ENCODE measurements at places on chromosomes 16 and 17.

GRCh38 chr17:67055811-67056745 is 11.7 kb downstream of the CACNG1 start:
- DNase-seq, result no peak

GRCh38 chr16:78773706-78774105 is 674.3 kb downstream of the WWOX start:
- DNase-seq, result no peak

DNA sequence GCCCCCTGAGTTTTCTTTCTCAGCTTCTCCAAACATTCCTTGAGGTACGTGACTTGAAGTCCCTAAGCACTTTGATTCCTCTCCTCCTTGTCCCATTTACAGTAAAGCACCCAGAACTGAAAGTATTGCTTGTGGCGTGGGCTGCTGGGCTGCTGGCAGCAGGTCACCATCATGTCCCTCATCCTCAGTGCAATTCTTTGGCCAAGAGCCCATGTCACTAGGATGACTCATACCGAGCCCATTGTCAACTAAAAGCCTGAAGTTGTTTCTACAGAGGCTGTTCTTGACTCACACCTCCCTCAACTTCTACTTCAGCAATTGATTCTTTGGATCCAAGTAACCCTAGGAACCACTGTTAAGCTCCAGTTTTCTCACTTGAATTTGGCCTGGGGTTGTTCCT is 54.3 kb downstream of the KPNA2 start:
- peak; percentile 19 for DNase-seq

- DNase-seq, result no peak
Observed at GRCh38 chr16:63066552-63066951, 1030.3 kb upstream of the CDH8 start.

GRCh38 chr17:78774956-78775571 is 7.0 kb downstream of the CYTH1 start:
- no peak for DNase-seq

DNA sequence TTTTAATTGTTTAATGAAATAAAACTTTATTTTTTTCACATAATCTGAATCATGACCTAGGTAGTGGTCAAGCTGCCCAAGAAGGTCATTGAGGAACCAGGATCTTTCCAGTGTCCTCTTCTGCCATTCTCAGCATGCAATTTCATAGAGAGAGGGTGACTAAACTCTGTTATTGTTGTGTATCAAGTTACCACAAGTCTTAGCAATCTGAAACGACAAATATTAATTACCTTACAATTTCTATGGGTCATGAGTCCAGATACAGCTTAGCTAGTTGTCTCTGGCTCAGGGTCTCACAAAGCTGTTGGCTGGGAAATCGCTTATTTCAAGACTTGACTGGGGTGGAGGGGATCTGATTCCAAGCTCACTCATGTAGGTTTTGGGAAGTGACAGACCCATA is 37.6 kb downstream of the FTO start:
- no peak for DNase-seq

DNA sequence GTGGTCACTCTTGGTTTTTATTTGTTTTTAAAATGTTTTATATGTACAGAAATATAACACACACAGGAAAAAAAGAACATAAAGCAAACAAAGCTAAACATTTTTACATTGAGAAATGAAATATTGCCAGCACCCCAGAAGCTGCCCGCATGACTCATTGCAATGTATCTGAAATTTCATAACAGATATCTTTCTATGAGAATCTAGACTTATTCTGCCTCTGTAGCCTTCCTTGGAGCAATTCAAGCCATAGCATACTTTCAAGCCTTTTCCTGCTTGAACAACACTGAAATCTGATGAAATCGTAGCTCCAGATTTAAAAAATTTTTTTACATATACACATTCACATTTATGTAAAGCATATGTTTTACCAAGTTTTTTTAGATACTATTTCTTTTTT is 86.9 kb downstream of the RBBP6 start:
- DNase-seq, result peak; percentile 61

DNA sequence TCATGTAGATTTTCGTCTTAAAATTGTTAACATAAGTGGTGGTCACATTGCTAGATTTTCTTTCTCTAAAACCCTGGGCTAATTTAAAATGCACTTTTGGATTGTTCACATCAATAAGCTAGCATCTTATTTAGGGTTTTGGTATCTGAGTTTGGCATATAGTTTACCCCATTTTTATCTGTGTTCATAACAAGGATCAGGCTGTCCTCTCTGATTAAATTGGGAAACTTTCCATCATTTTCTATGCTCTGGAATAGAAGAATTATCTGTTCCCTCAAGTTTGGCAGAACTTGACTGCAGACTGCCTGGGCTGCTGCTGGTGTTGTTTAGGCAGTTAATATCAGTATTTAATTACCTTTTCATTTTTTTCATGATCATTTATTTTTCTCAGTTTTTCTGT is 1.8 kb downstream of the SPECC1 start:
- no peak for DNase-seq

- no peak for DNase-seq
Observed at GRCh38 chr16:21684199-21684598, 20.4 kb downstream of the OTOA start.

DNA sequence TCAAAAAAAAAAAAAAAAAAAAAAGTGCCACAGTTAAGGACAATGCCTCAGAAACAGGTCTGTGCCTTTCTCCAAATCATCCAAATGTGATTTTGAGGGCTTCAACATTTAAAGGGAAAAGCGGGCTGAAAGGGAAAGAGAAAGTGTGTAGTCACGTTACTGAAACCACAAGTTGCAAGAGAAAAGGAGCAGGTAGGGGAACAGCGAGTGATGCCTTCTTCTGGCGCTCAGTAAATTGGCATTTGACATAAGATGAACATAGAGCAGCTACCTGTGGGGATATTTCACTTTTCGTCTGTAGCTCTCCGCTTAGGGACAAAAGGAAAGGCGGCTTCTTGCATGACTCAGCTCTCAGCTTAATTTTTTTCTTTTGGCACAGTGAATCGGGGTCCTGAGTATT is 11.1 kb downstream of the CMTM2 start:
- DNase-seq, result no peak

GRCh38 chr17:68169840-68170239 is 78.0 kb upstream of the AMZ2 start:
- no peak for DNase-seq

DNA sequence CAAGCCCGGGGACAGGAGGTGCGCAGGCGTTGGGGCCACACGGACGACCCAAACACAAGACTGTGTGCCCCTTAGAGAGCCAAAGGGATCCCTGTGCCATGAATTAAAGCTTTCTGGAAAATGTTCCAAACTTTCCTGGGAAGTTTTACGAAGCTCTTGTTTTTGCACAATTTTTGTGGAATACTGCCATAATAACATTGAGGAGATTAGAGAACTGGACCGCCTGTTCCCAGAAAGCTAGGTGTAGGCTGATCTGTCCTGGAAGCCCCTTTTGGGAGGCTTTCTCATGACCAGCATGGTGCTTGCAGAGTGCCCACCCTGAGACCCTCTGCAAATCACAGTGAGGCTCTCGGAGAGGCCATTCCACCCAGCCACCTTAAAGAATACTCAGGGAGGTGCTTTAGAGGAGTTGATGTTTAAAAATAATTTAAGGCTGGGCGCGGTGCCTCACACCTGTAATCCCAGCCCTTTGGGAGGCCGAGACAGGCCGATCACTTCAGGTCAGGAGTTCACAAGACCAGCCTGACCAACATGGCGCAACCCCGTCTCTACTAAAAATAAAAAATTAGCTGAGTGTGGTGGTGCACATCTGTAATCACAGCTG is 1.1 kb downstream of the KDM8 start:
- no peak for DNase-seq
